Activated CD8-positive, alpha-beta T cell treated with anti-CD3 and anti-CD28 coated beads, Interleukin-2, amount 10 ng/mL, durations not matched to agents 7 days and 5 days (primary cell): ENCODE measurements at places on chromosomes 4 and X.

GRCh38 chr4:168074861-168075260 lies 17.5 kb upstream of the ANXA10 start:
- DNase-seq, result no peak

GRCh38 chr4:8409264-8410065 lies 31.1 kb downstream of the ACOX3 start:
- peak; percentile 80 for DNase-seq

DNA sequence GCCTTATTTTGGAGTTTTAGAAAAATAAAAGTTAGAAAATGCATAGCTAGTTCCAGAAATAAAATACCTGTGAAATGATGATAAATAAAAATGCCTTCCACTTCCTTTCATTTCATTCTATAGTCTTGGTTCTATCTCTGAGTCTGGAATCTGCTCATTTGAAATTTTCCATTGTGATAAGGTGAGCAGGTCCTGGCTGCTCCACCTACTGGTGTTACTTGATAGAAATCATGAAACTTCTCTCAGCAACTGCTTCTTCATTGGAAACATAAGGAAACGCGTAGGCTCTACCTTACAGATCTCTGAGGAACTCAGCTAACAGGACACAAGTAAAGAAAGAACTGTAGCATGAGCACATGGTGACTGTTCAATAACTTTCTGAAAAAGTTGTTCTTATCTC lies 141.8 kb downstream of the DCHS2 start:
- DNase-seq, result no peak

GRCh38 chrX:9390121-9390520 lies 74.7 kb upstream of the TBL1X start:
- DNase-seq, result no peak

DNA sequence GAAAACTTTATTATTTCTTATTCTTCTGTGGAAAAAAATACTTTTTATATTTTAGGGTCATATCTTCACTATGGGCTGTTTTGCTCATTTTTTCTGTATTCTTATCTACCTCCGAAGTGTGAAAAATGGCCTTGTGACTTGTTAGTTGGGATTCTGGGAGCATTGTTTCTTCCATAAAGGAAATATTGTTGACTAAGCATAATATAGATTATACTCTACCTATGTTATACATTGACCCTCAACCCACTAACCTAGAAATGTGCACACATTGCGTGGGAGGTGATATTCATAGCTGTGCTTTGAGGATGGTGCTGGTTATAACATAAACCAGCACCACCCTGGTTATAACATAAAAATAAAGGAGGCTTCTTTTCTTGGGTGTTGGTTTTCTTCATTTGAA lies 259.2 kb upstream of the AADAT start:
- DNase-seq, result no peak

GRCh38 chr4:54256491-54257486 lies 27.7 kb downstream of the PDGFRA start:
- DNase-seq, result no peak

DNA sequence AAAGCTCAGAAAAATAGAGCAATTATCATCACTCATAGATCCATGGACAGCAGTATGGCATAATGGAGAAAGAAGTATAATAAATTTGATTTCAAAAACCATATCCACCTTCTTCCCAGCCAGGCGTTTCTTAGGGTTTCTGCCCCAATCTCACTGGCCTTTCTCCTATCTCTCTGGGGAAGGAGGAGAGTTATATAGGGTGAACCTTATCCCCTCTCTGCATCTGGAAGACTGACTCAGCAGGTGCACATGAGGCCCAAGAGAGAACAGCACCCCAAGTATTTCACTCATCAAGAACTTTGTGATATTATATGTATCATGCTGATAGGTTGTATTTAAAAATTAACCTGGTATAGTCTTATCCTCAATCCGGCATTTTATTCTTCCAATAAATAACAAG lies 318.8 kb upstream of the RASGEF1B start:
- DNase-seq, result no peak

DNA sequence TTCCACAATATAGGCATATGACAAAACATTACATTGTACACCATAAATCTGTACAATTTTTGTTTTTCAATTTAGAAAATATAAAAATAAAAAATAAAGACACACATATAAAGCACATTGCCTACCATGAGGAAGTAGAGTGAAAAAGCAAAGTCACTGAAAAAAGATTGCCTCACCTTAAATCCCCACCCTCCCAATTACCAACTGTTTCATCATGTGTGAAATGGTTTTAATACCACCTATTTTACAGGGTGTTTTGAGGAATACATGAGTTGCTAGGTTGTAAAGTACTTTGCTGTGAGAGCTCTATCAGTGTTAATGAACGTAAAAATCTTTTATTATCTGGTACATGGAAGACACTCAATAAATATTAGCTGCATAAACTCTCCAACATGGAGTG lies 373.6 kb upstream of the NDST3 start:
- no peak for DNase-seq

GRCh38 chr4:123555233-123555806 lies 158.7 kb downstream of the SPRY1 start:
- no peak for DNase-seq

- peak; percentile 22 for DNase-seq
These were observed 36.0 kb downstream of the PLAC1 start for GRCh38 chrX:134622056-134622812.

- DNase-seq, result peak; percentile 84
These were observed at the start of gene MTMR8 for GRCh38 chrX:64394874-64395567. Gene MTMR8 (minus strand): TSS chrX:64395452. CDS start chrX:64395363, 89 bp downstream.

DNA sequence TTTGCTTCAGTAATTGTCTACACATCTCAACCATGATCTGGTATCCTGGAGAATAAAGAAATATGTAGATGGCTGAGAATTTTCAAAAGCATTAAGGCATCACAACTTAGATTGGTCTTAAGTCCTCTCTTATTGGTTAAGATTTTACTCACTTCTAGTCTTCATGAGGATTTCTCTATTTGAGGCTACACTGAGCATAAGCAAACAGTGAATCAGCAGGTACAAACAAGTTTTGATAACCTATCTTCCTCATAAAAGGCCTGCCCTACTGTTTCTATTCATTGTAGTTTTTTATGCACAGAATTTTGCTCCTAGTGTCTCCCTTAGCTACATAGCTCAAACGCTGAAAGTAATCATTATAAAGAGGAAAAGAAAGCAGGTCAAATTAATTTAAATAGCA lies 460.7 kb upstream of the RPS6KA3 start:
- DNase-seq, result no peak

DNA sequence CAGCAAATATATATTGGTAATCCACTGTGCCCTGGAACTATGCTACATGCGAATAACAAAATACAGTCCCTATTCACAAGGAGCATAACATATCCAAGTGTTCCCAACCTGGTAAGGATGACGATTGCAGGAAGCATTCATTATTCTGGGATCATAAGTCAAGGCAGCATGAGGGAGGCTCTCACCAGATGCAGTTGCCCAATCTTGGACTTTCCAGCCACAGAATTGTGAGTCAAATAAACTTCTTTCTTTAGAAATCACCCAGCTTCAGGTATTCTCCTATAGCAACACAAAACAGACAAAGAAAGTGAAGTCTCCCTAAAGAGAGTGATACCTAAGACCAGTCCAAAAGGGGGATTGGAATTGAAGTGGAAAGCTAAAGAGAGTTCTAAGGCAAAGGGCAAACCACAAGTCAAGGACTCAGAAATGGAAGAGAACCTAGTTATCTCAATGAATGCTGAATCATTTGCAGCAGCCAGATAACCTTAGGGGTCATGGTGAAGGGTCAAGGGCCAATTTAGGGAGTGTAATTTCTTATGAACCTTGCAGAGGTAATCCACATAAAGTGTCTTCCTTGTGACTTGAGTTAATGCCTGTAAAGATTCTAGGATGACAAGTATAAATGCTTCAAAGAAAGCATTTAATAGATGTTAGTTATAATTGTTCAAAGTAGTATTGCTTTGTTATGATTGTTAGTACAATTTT lies 103.1 kb upstream of the PCDH7 start:
- DNase-seq, result no peak

GRCh38 chr4:98955229-98955628 lies 26.3 kb upstream of the EIF4E start:
- no peak for DNase-seq

GRCh38 chr4:14902342-14902741 lies 99.9 kb upstream of the CPEB2 start:
- DNase-seq, result no peak

DNA sequence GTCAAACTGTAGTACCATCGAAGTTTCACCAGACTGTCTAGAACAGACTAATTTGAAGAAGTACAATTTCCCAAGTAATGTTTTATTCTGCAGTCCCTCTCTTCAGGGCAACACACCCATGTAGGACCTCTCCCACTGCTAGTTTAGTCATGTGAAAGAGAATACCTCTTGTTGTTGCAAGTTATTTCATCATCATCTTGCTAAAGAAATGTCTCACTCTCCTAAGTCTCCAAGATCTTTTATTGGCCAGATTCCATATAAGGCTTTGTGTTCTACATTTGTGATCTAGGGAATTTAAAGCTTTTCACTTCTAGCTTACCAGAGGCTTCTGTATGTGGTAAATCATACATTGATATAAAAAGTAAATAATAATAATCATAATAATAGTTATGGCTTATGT lies 745.3 kb upstream of the MAGEB2 start:
- no peak for DNase-seq

DNA sequence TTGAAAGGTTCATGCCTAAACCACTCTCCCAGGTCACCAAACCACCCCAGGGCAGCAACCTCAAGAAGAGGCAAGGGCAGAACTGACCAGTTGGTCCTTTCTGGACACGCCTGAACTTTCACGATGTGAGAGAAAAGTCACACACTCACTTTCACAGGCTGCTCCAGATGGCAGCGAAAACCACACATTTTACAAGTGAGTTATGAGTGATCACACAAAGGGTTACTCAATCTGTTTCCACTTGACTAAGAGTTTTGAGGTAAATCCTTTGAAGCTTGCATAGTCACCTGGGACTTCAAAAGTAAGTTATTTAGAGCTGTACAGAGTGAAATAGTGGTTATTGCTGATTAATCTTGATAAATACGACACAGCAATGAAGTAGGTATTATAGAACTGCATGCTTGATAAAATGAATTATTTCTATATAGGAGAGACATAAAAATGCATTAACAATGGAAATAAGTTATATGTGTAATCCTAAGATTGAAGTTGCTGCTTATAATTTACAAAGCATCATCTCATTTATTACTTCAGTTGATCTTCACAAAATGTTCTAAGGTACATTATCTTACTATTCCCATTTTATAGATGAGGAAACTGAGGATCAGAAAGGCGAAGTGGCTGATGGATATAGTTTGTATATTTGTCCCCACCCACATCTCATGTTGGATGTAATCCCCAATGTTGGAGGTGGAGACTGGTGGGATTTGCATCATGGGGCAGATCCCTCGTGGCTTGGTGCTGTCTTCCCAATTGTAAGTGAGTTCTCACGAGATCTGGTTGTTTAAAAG lies 103.0 kb upstream of the KLF3 start:
- DNase-seq, result no peak

DNA sequence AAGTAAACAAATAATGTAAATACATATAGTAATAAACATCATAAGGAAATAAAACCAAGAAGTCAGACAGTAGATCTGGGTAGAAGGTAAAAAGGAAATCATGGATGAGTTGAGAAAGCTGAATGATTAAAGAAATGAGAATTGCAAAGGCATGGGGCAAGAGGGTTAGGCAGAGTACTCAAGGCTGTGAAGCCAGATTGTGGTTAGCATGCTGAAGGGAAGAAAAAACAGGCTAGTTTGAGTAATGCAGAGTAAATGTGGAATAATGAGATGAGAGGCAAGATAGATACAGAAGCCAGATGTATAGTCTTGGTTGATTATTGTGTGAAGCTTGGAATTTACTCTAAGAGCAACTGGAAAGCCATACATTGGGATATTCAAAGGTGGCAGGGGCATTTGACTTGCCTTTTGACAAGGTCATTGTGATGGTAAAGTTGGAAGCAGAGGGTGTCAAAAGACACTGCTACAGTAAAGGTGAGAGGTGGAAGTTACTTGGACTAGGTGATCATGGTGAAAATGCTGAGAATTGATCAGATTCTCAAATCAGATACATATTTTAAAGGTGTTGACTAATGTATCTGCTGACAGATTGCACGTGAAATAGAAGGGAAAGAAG lies 307.0 kb downstream of the FSTL5 start:
- no peak for DNase-seq

- no peak for DNase-seq
These were observed 75.3 kb downstream of the RAPGEF2 start for GRCh38 chr4:159178151-159178546.

GRCh38 chrX:16970977-16971376 lies 24.5 kb downstream of the REPS2 start:
- no peak for DNase-seq

DNA sequence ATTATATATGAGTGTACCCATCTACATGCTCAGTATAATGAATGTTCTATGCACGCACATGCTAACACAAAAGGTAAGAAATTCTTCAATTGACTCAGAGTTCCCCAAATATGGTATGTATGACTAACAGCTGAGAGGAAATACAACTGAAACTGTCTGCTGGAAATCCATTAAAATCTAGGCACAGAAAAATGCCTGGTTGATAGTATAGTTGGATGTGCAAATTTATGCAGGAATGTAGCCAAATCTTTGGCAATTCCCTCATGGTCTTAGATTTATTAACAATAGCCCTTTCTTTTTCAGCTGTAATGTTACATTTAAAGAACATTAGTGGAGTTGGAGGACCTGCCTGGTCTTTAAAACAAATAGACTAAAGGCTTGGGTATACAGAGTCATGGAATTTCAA lies 5.5 kb downstream of the CAMK2D start:
- no peak for DNase-seq

- no peak for DNase-seq
These were observed 531.4 kb upstream of the TECRL start for GRCh38 chr4:64940698-64941097.

DNA sequence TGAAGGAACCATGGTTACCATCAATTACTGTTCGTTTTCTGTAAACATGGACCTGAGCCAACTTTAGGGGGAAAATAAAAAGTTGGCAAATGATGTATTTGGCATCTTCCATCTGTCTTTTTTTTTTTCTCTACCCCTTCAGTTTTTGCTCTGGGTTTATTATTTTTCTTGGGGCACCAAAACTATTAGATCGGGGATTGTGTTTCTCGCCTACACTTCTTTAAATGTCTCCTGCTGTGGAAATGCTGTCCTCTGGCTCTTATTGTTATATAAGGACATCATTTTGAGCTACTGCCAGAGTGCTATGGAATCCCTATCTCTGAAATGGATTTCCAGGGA lies 234.0 kb upstream of the SLIT2 start:
- no peak for DNase-seq

GRCh38 chrX:110182865-110183264 lies 135.0 kb downstream of the AMMECR1 start:
- DNase-seq, result no peak

GRCh38 chr4:72954811-72955210 lies 114.7 kb downstream of the COX18 start:
- DNase-seq, result no peak

- DNase-seq, result no peak
These were observed 83.7 kb upstream of the GC start for GRCh38 chr4:71867598-71867997.
